Stimulated activated CD4-positive, alpha-beta T cell treated with anti-CD3 and anti-CD28 coated beads, Interleukin-4, amount 100 ng/mL, for 1 hour (primary cell): ENCODE measurements at places on chromosomes 6 and 20.

- DNase-seq = no peak
Observed at GRCh38 chr6:164928057-164928727, 381.2 kb downstream of the C6orf118 start.

GRCh38 chr6:44401138-44401537 lies 13.6 kb downstream of the CDC5L start:
- no peak for DNase-seq

GRCh38 chr6:130834482-130835251 lies 7.5 kb downstream of the SMLR1 start:
- DNase-seq = no peak

DNA sequence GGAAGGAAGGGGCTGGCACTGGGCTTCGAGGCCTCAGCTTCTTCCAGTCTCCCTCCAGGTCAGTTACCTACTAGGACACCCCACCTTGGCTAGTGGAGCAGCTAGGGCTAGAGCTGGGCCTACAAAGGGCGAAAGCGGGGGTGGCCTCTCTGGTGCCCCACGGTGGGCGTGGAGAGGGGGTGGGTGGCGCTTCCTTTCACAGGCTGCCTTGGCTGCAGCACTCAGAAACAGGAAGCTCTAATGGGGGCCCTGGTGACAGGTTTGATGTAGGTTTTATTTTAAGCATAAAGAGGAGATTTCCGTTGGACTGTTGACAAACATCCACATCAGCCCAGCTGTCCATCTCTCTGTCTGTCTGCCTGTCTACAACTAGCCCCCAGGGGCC lies 13.4 kb downstream of the FAM110A start:
- DNase-seq = peak; percentile 51

DNA sequence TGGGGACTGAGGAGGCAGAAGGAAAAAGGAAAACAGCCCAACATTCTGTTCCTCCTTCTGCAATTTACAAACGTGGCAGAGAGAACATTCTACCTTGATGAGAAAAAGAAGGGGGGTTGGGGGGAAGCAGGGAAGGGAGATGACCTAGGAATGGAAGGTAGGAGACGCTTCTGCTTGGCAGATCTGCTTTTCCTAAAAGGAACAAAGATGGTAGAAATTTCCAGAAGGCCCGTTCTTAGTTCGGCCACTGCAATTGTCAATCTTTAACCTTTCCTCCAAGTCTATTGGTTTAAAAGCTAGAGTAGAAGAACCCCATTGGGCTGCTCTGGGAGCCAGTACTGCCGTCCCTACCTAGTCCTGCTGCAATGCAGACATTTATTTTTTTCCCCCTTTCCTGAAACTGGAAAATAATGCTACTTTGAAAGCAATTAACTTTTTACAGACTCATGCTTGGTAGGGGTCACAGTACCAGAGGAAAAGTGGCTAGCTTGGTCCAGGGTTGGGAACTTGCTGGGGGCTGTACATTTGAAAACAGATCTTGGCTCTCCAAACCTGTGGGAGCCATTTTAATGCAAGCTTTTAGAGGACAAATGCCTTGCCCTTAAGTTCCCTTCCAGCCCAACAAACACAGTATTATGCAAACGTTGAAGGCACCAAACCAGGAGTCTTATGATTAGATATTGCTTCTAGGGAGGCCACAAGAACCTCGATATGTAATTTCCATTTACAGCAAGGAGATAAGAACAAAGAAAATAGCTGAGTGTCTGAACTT lies 2.6 kb downstream of the ZMYND8 start:
- DNase-seq = no peak

- DNase-seq = no peak
Observed at GRCh38 chr6:100426241-100426640, 38.5 kb downstream of the SIM1 start.

DNA sequence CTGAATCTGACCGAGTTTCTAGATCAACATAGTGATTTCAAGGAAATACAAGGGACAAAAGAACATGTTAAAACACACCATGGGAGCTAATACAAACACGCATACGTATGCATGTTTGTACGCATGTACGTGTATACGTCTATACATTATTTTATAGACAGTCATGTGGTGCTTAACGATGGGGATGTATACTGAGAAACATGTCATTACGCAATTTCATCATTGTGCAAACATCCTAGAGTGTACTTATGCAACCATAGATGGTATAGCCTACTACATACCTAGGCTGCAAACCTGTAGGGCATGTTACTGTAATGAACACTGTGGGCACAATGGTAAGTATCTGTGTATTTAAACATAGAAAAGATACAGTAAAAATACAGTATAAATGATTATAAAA lies 25.0 kb upstream of the NELFCD start:
- DNase-seq = no peak

DNA sequence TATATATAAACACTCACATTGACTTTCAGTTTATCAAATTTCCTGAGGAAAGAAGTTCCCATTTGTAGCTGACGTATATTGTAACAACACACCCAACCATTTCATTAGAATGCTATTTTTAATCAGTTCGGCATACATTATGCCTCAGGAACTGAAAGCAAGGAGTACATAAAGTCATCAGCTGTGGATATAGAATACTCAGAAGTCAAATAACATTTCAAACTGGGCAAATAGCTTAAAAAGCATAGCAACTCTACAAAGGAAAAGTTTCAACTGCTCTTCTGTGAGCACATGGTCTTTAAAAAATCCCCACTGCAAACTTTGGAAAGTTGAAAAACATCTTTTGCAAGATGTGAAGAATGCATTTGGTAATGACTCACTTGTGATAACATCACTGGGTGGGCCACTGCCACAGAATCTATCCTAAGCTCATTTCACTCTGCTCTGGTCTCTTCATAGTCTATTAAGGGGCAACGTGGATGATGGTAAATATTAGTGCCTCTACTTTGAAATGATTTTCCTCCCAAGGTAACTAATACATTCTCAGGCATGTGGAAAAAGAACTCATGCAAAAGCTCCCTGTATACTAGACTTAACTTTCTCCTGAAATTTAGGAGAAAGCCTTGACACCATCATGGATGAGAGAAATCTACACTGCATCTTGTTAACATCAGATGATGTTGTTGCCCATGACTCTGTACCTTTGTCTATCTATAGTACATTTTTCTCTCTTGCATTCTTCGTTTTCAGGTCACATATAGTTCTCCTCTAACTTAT lies 49.2 kb downstream of the FYN start:
- DNase-seq = no peak

- DNase-seq = no peak
Observed at GRCh38 chr6:110484321-110484720, 7.9 kb upstream of the SLC22A16 start.

- DNase-seq = no peak
Observed at GRCh38 chr6:29424575-29424974, 9.8 kb downstream of the OR12D1 start.

DNA sequence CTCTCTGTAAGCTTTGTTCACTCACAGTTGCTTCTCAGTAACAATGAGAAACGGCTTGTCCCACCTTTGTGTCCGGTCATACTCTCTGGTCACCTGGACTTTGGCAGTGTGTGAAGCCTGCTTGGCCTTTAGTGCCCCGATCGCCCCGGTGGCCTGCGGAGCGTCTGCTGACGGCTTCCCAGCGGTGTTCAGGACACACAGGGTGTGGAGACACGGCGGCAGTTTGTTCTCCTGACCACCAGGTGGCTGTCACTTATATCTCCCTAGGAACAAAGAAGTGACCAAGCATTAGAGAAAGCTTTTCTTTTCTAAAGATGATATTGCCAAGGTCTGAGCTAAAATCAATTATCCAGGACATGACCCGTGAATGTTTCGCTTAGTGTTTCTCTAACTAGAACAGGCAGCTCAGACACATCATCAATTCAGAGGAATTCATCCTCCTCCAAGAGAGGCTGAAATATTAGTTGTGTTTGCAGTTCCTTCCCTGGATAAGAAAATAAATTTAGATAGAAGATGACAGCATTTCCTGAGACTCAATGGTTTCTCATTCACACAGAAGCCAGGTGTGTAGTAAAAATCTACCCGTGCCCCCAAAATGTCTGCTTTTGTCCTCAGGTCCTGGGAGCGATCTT lies 167.4 kb upstream of the THBS2 start:
- no peak for DNase-seq

- no peak for DNase-seq
Observed at GRCh38 chr20:2162125-2162822, 60.6 kb downstream of the STK35 start.

DNA sequence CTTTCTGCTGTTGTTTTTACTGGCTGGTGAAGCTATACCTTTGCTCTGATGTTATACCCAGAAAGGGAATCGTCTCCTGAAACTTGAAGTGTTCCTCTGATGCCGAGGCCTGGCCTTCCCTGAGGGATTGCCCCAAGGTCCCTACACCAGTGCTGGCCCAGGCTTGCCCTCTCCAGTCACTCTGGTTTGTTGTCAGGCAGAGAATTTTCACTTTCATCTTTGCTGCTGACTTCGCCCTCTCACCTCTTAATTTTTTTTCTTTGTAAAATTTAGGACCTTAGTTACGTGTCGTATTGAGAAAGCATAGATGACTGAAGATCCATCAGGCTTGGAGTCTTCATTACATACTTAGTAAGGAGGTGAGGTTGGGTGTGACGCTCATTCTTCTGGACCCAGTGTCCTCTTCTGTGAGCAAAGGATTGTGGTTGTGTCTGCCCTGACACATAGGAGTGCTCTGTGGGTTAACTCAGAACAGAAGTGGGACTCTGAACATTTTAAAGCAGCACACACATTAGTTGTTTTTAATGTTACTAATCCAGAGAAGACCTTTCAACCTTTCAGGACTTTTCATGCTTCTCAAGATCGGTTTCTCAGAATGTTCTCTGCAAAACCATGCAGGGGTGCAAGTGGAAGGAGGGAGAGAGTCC lies 45.4 kb downstream of the TULP4 start:
- no peak for DNase-seq

- no peak for DNase-seq
Observed at GRCh38 chr6:16078064-16078463, 50.8 kb upstream of the MYLIP start.

DNA sequence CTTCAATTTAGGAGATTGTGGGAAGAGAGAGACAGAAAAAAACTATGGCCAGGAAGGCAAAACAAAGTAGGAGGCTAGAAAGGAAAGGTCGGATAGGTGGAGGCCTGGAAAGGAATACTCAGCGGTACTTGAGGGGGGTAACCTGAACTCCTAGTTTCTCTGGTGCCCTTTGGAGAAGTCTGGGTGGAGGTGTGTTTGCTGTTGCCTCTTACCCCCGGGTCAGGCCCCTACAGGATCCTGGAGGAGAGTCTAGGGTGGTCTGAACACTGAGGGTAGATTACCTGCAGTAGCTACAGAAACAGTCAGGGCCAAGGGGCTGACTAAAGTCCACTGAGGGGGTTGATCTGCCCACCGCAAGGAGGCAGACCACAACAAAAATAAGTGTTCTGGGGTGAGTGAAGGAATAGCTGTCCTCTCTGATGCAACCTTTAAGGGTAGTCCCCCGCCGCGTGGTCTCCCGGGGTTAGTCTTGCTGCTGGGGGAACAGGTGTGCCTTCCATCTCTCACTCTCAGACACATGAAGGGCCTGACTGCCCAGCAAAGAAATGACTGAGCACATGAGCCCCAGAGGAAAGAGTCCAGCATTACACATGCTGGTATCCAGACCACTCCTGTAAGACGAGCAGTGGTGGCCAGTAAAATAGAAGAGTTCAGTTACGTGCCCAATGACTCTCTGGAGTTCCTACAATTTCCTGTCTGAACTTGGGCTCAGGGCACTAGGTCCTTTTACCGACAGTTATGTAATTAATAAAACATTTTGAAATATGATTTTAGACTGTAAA lies 59.5 kb downstream of the MTHFD1L start:
- DNase-seq = no peak

DNA sequence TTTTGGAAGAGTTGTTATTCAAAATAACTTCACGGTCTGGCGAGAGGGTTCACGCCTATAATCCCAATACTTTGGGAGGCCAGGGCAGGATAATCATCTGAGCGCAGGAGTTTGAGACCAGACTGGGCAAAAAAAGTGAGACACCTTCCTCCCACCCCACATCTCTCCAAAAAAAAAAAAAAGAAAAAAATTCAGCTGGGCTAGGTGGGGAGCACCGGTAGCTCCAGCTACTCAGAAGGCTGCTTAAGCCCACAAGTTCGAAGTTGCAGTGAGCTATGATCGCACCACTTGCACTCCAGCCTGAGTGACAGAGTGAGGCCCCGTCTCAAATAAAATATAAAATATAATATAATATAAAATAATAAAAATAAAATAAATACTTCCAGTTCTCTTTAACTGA lies 10.4 kb downstream of the OR2B2 start:
- no peak for DNase-seq

DNA sequence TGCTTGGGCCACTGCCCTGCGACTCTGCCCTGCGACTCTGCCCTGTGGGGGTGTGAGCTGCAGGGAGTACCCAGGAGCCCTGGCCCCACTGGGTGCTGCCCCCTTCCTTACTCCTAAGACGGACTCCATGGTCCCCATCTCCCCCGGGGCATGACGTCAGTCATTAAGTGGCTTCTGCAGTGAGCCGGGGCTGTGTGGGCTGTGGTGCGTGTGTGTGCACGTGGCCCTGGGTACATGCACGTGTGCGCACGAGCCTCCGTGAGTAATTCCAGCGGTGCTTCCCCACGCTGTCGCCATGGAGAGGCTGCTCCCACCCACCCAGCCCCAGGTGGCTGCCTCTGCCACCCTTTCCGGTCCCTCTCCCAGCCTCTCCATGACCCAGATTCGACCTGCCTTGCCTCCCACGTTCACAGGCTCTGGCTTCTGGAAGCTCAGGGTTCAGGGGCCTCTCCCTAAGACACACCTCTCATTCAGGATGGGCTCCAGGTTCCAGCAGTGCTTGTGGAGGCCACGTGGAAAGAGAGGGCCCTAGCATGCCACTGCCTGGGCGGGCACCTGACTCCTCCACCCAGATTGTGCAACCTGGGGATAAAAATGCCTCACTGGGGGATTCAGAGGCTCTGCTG lies 88.3 kb downstream of the DLGAP4 start:
- DNase-seq = no peak

DNA sequence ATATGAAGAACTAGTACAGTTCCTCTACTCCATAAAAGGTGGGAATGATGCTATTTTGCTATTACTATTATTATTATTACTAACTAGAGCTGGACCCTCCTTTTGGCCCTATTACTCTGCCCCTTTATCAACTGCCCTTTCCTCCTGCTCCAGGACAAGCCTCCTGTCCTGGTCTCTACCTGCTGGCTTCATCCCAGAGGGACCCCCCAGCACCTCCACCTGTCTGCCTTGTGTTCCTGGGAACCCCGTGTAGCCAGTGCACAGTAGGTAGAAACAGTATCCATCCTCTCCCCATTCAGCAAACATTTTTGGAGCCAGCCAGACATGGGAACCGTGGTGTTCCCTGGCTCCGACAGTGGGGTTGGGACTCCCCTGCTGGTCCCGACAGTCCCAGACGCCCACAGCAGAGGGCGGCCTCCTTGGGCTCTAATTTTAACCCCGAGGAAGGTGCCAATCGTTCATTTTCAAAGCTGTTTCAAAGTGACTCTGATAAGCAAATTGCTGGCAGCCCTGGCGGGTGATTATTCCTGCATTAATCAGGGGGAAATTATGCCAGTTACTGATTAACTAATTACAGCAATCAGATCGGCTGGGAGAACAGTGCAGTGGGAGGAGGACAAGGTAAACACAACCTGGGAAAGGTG lies 44.2 kb upstream of the MDGA1 start:
- no peak for DNase-seq

DNA sequence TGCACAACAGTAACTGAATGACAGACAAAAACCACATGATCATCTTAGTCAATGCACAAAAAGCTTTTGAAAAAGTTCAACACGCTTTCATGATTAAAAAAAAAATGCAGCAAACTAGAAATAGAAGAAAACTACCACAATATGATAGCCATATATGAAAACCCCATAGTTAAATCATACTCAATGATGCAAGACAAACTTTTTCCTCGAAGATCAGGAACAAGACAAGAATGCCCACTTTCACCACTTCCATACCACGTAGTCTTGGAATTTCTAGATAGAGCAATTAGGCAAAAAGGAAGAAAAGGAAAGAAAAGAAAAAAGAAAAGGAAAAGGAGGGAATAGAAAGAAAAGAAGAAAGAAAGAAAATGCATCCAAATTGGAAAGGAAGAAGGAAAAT lies 44.6 kb upstream of the SLC23A2 start:
- no peak for DNase-seq
